GM13977 (cell line): ENCODE measurements at places on chromosomes 16 and 17.

DNA sequence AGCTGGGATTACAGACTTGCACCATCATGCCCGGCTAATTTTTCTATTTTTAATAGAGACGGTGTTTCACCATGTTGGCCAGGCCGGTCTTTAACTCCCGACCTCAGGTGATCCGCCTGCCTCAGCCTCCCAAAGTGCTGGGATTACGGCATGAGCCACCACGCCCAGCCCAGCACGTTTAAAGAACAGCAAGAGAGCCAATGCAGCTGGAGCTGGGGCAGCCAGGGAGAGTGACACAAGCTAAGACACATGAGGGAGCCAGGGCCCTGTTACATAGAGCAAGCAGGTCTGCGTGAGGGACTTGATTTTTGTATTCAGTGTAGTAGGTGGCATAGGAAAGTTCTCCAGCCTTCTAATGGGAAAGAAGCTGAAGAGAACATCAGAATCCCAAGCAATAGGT lies 21.7 kb upstream of the GOSR2 start:
- no peak for DNase-seq

DNA sequence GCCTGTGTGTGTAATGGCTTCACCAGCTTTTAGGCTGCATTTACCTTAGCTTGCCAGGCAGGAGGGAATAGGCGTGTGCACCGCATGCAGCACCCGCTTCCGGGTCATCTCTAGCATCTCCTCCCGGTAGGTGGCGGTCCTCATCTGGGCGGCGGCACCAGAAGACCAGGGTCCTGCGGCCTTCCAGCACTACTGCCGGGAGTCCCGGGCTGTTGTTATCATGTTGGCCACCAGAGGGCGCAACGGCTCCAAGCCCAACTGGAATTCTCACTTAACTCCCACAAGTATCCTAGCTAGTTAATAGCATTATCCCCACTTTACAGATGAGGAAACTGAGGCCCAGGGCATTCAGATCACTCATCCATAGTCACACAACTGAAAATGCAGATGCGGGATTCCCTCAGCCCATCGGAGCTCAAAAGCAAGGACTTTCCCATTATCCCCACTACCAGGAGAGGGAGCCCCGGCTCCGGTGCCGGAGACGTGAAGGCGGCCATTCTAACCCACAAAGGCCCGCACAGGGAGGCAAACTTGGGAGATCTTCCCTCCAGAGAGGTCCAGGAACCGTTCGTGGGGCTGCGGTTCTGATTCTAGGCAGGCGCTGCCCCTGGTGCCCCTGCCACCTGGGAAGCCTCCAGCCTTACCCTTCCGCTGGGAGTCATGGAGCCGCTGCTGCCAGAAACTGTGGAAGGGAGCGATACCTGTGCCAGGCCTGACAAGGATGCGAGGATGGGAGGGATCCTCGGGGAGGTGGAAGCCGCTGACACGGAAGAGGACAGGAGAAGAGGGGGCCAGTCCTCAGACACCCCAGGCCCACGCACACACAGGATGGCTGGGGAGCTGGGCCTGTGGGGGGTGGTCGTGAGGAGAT lies 23.9 kb downstream of the LGALS9 start:
- DNase-seq: peak; percentile 85

DNA sequence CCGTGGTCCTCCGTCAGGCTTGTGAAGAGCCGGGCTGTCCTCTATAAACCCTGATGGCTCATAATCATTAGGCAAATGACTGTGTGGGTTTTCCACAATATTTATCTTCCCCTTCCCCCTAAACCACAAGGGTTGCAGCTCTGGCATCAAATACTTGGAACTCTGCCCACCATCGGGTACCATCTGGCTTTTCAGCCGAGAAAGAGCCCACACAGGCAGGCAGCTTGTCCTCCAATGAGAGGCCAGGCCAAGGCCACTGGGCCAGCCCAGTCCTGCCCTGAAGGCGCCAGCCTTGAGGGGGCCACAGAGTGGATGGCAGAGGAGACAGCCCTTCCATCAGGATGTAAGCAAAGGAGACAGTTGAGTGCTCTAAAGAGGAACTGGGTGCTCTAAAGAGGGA lies 31.8 kb upstream of the NAT9 start:
- no peak for DNase-seq

DNA sequence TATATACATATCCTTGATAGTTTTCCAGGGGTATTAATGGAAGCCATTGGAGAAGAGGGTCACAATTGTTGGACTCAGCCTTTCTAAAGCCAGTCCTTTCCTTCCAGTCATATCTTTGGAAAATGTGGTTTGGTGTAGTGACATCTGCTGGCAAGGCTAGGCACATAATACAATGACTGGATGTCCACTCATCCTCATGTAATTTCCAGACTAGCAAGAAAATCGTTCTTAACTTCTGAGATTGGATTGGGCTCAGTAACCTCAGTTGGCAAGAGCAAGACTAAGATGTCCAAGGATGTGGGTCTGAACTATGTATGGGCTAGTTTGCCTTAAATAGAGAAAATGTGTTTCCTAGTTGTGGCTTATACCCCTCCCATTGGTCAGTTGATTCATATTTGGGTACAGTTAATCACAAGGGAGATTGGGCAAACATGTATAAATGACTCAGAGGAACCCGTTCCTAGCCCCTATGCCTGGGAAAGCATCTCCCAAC lies 8.7 kb upstream of the KAT7 start:
- no peak for DNase-seq

- no peak for DNase-seq
Measured at GRCh38 chr16:86241681-86242080, 268.6 kb upstream of the FOXF1 start.

DNA sequence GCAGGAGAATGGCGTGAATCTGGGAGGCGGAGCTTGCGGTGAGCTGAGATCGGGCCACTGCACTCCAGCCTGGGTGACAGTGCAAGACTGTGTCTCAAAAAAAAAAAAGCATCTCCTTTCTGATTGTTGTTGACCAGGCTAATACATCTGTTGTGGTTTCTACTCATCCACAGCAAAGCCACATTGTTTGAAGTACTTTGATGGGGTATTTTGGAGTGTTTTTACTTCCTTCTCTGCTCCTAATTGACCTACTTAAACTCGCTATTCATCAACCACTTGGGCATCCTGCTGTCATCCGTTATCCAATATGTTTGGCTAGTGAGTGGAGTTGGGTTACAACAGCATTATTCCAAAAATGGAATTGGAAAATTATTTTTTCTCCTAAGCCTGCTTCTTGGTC lies 3.5 kb upstream of the CDC27 start:
- DNase-seq: no peak

DNA sequence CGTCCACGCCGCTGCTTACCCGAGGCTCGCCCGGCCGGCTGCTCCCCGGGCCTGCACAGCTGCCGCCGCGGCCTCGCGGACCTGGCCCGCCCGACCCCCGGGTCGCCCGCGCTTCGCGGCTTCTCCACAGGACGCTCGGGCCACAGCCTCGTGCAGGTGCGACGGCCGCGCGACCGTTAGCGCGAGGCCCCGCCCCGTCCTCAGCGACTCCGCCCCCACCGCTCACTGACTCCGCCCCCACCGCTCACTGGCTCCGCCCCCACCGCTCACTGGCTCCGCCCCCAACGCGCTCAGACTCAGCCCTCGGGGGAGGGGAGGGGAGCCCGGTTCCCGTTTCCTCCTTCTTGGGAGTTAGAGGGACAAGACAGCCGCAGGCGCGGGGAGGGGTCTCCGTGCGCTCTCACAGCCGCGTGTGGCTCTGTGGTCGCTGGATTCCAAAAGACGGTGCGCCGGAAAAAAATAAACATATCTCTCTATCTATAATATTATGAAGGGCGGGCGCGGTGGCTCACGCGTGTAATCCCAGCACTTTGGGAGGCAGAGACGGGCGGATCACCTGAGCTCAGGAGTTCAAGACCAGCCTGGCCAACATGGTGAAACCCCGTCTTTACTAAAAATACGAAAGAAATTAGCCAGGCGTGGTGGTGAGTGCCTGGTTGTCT lies at the start of gene MEIOB:
Gene MEIOB (minus strand): TSS at position 191 of the 662 bp plus-strand sequence. CDS start 3,989 bp downstream, outside the sequence.
- DNase-seq: no peak

DNA sequence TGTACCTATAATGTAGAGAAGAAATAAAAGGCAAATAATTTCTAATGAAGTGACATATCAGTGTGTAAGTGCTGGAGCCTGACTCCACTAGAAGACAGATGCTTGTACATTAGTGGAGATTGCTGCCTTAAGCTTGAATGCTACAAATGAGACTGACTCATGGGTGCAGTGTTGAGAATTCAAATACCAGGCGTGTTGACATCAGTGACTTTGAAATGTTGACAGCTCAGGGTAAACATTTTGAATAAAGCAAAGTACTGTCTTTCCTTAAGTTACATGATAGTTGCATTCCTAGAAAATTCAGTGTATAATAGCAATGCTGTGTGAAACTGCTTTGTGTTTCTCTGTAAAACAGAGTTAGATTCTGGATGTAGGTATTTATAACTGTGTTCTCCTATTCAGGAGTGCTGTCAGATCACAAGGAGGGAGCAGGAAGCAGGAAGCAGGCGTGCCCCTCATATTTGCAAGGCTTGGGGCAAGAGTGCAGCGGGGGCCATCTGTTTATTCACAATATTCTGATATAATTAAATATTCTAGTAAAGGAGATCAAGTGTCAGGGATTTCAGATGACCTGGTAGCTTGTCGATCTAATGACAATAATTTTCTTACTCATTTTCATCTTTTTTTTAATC lies 119.0 kb downstream of the SPECC1 start:
- no peak for DNase-seq

DNA sequence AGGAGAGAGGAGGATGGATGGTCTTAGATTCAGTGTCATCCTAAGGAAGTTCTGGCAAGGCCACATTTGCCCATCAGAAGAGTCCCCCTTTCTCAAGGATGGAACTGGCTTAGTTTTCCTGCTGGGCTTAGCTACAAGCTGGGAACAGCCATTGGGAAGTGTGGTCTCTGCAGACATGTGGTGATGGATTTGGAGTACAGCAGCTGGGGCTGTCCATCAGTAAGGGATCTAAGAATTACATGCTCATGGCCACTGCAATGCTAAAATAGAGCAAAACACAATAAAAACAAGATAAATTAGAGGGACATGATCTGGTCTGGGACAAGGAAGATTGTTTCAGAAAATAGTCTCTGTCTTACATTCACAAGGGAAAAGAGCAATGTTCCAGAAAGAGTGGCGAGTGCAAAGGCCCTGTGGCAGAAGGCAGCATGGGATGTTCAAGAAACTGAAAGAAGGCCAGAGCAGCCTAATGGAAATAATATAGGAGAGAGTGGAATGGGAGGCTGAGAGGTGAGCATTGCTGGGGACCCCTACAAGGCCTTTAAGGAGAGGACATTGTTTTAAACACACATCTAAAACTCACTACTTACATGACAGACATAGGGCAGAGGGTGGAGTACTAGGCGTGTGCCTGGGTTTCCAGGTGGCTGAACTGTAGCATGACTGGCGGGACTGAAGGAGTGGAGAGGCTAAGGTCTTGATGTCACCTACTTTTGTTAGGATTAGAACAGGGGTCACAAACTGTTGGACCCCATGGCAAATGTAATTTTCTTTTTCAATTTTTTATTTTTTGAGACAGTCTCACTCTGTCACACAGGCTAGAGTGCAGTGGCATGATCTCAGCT lies 17.0 kb upstream of the TOX3 start:
- no peak for DNase-seq

GRCh38 chr17:37570527-37571093 lies 38.6 kb downstream of the SYNRG start:
- peak; percentile 34 for DNase-seq

- no peak for DNase-seq
Measured at GRCh38 chr17:80363120-80363515, 51.8 kb upstream of the ENDOV start.

GRCh38 chr16:78967948-78968347 lies 632.6 kb downstream of the MAF start:
- no peak for DNase-seq

- DNase-seq: no peak
Measured at GRCh38 chr17:7177954-7178477, 1.2 kb downstream of the ASGR1 start.

DNA sequence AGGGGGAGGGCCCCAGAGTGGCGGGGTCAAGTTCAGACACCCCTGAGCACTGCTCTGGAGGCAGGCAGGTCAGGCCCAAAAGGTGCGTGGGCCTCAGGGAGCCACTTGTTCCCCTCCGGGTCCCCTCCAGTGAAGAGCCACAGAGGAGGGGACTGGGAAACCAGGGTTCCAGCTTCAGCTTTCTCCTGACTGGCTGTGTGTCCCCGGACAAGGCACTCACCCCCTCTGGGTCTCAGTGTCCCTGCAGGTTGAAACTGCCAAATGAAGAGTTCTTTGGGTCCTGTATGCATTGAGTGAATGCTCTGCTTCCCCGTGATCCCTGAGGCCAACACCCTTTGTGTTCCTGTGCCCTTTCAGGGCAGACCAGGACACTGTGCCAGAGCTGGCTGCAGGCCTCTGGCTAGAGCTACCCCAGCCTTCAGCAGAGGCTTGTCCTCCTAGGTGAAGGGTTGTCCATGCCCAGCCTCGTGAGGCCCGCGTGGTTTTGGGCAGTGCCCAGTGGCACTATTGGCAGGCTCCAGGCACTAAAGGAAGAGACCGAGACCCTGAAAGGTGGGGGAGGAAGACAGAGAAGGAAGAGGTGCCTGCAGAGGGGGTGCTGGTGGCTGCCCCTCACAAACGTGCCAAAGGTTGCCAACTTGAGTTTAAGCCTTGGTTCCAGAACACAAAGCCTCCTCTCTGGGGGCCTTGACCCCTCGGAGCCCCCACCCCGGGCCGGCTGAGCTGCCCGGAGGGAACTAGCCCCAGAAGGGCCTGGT lies 13.3 kb upstream of the WNT3 start:
- DNase-seq: no peak

DNA sequence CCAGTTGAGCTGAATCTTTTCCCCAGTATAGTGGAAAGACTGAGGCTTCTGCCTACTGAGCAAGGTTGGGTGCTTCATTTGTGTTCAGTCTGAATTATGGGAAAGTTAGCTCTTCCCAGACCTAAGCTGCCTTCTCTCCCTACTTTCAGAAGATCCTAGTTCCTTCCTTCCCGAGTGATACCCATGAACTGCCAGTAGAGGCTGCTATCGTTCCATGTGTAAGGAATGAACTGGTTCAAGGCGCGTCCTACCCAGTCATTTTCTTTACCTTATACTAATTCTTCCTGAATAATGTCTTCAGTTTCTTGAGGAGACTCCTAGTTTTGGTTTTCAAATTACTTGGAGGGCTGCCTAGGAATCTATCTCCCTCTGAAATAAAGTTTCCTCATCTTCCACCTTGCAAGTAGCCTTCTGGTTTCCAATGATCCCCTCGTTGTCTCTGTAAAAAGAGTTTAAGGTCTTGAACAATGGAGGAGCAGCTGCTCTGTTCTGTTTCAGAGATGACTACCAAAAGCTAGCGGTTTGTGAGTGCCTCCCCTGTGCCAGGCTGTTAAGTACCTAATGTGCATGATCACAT lies 934 bp upstream of the AOC2 start:
- peak; percentile 64 for DNase-seq

DNA sequence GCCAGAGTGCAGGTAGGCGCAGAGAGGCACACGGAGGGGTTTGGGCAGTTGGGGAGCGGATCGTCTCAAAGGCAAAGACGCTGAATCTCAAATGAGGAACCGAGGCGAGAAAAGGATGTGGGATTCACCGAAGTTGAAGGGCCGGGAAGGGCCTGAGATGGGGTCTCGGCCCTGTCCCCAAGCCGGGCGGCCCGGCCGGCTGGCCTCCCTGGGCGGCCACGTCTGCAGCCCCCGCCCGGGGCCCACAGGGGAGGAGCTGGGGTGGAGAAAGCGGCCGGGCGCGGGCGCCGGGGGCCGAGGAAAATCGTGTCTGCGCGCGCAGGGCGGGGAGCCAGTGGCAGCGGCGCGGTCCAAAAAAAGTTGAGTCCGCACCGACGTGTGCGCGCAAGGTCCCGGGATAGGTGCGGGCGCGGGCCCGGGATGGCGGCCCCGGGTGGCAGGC lies 458 bp downstream of the SLC12A4 start:
- DNase-seq: peak; percentile 74

- no peak for DNase-seq
Measured at GRCh38 chr16:3292604-3293003, 9.3 kb downstream of the ZNF263 start.
